Stimulated activated CD4-positive, alpha-beta T cell treated with anti-CD3 and anti-CD28 coated beads, Interleukin-4, amount 100 ng/mL, for 4 hours (primary cell): ENCODE measurements at places on chromosomes 6 and 20.

GRCh38 chr6:46412662-46413061, 78.6 kb downstream of the RCAN2 start:
- no peak for DNase-seq

DNA sequence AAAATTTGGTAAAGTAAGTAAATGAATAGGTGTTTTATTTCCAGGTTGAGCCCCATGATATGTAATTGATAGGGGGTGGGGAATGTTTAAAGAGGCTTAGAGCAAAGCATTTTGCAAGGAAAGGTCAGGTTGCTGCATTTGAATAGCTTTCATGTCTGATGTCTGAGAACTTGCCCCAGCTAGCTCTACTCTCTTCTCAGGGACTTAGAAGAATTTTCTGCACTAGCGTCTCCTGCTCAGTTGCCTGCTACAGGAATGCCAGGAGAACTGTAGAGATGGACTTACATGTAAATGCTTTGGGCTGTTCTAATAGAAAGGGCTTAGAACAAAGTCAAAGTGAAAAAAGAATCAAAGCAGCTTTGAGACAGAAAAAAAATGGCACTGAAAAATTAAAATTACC, 35.5 kb downstream of the TRMT6 start:
- DNase-seq = no peak

DNA sequence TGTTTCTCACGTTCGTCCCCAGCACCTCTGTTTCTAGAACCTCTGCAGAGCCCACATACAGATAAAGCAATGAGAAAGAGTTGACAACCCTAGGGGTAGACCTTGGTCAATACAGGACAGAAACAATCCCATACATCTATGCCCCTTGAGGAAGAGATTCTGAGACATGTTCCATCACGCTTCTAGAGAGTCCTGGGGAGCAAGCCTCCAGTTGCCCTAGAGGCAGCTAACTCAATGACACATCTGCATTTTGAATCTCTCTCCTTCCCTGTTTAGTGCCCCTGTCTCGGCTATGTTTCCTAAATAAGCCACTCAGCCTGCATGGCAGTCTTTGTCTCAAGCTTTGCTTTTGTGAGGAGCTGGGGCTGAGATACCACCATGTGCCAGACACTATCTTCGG, 435.3 kb downstream of the CD83 start:
- no peak for DNase-seq

- no peak for DNase-seq
Observed at GRCh38 chr6:74063391-74063790, 367.4 kb downstream of the CD109 start.

GRCh38 chr20:1939270-1939595, 44.0 kb downstream of the SIRPA start:
- no peak for DNase-seq

DNA sequence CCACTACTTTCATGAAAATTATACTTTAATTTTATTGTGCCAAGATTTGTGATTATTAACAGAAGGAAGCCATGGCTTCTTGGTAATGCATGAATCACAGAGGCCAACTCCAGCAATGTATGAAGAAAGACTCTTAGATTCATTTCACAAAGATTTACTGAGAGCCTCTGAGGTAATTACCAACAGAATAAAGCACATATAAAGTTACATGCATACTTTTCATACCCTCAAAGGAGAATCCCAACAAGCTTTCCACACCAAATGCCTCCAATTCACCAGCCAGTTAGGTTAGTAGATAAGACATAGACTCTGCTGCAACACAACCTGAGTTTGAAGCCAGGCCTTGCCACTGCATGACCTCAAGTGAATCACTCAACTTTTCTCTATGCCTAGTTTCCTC, 41.9 kb downstream of the HBS1L start:
- no peak for DNase-seq

DNA sequence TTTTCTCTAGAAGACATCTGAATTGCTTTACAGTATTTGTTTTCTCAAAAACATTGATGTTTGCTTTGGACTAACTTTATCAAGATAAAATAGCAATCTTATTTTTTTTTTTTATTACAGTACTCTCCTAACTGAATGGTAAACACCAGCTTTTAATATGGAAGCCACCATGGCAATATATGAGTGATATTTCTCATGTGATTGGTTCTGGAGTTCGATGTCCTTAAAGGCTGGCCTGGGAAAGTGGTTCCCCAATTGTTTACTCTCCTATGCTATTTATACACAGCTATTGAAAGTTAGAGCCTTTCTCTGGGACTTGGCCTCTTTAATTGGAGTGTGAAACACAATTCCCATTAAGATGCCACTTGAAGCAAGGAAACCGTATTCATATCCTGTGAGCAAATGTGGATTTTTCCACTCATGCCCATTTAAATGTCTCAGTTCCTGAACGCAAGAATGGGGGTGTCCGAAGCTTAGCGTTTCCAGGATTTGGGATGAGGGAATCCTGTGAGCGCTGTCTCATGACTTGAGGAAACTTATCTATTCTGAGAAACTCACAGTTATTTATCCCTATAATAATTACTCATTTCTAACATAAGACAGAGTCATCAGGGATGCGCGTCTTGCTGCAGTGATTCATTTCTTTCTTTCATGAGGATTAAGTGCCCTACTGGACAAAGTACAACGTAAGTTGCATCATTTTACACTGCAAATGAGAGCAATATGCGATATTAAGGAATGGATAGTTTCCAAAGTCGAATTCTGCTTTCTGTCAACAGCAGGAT, 143.3 kb upstream of the PREP start:
- no peak for DNase-seq

DNA sequence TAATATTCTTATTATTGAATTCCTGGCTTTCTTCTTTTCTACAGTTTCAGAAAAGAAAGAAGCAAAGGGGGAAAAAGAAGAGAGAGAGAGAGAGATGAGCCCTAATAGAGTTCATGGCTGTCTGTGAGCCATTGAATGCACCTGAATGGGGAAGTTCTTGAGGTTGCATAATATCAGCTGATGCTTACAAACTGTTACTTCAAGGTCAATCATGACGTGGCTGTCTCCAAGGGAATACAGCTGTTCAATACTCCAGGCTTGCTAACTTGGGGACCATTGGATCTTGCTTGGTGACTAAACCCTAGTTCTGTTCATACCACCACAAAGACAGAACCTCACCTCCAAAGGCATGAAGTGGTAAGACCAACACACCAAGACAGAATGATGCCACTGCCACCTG, 180.4 kb downstream of the ADGRG6 start:
- DNase-seq = no peak

DNA sequence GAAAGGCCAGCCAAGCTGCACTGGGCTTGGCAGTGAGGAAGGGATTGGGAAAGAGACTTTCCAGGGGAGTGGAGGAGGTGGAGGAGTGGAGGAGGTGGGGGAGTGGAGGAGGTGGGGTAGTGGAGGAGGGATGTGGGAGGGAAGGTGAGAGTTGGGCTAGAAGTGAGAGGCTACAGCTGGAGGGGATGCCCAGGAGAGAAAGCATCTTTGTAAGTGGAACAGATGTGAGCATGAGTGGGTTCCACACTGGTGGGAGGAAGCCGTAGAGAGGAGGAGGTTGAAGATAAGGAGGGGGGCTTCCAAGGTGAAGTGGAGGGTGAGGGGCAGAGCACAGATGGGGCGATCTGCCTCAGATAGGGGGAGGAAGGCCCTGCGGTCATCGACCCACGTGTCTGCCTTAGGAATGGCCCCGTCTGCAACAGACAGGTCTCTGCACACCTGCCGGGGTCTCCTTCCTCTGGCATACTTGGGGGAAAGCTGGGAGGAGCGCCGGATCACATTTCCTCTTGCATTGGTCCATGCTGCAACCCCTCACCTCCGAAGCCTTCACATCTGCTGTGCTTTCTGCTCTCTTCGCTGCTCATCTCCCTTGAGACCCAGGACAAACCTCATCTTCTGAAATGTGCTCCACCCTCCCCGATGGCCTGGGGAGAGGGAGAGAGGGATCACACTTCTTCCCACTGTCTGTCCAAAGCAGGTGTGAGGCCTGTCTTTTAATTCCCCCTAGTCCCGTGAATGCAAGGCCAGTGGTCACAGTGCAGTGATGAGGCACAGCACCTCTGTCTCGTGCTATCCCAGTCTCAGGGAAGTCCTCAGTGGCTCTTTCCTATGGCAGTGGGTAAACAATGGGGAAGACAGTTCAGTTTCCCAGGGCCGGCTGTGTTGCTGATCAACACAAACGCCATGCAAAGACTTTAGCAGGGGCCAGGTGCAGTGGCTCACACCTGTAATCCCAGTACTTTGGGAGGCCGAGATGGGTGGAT, 48.6 kb upstream of the SNX9 start:
- no peak for DNase-seq

DNA sequence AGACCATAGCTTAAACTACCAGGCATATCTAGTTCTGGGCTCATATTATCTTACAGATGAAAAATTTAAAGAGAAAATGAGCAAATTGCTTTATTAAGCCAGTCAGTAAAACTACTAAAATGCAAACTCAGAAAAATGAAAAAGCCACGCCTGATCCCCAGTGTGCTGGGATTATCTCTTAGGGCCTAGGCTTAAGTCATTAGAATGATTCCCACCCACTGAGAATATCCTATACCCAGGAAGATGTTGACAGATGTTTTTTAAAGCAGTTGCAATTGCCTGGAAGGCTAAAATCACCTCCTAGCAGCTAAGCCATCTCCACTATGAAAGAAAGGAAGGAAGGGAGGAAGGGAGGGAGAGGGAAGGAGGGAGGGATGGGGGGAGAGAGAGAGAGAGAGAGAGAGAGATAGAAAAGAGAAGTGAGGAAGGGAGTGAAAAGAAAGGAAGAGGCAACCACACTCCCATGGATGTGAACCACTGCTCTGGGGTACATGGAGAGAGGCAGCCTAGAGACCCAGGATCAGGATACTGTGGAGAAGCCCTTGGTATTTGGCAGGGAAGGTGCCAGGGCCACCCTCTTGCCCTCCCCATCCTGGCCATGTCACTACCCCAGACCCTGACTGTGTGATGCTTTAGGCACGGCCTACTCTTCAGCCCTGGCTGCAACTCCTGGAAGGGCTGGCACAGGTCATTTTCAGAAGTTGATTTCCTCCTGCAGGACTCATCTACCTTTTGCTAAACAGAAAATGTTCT, 21.9 kb downstream of the NEDD9 start:
- no peak for DNase-seq

DNA sequence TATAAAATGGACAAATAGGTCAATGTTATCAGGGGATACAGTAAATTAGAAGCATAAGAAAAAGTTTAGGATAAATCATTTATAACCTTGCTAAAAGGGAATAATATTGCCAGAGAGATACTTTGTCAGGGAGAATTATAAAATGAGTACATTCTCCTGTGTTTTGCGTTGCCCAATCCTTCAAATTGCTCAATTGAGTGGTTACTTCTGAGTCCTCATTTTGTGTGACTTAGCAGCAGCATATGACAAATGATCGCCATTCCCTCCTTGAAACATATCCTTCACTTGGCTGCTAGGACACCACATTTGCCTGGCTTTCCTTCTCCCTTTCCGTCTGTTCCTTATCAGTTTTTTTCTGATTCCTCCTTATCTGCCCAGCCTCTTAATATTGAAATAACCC, 106.7 kb upstream of the FLRT3 start:
- no peak for DNase-seq

- DNase-seq = no peak
Observed at GRCh38 chr6:74574794-74575193, 631.1 kb downstream of the COL12A1 start.

- no peak for DNase-seq
Observed at GRCh38 chr20:37449276-37449675, 71.8 kb upstream of the NNAT start.

GRCh38 chr6:24574809-24575208, 71.2 kb downstream of the KIAA0319 start:
- DNase-seq = no peak

DNA sequence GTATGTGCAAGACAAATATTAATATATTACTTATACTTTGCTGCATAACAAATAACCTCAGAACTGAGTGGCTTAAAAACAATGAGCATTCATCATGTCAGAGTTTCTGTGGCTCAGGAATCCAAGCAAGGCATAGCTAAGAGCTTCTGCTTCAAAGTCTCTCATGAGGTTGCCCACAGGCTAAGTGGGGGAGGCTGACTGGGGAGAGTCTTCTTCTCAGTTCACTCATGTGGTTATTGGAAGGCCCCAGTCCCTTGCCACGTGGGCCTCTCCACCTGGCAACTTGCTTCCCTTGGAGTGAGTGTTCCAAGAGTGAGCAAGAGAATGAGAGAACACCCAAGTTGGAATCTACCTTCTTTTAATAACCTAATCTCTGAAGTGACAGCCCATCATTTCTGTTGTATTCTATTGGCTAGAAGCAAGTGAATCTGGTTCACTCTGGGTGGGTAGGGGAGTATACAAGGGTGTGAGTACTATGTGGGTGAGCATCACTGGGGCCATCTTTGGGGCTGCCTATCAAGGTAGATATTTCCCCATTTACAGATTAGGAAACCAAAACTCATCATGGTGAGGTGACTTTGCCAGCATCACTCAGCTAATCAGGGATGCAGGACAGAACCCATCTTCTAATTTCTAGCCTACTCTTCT, 36.0 kb downstream of the DNAH8 start:
- DNase-seq = no peak

- DNase-seq = no peak
Observed at GRCh38 chr6:18162401-18162800, 7.2 kb downstream of the KDM1B start.

GRCh38 chr6:133100865-133101264, 140.3 kb upstream of the EYA4 start:
- DNase-seq = no peak

GRCh38 chr6:50091641-50092040, 41.9 kb upstream of the DEFB112 start:
- DNase-seq = no peak

DNA sequence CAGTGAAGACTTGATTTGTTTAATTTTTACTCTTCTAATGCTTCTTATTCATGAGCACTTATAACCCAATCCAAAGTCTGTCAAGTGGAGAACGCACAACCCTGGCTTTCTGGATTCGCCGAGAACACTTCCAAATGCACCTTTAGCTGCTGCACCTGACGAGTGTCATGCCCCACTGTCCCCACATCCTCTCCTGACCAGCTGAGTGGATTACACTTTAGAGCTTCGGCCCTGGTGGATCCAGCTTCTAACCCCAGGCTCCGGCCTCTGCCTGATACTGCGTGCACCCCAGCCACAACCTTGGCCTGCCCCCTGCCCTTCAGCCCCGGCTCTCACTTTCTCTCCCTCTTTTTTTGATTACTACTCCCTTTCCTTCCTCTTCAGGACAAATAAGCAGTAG, 258.8 kb downstream of the TMEM242 start:
- DNase-seq = no peak

GRCh38 chr6:25278261-25278913, 787 bp upstream of the CARMIL1 start:
- DNase-seq = no peak

DNA sequence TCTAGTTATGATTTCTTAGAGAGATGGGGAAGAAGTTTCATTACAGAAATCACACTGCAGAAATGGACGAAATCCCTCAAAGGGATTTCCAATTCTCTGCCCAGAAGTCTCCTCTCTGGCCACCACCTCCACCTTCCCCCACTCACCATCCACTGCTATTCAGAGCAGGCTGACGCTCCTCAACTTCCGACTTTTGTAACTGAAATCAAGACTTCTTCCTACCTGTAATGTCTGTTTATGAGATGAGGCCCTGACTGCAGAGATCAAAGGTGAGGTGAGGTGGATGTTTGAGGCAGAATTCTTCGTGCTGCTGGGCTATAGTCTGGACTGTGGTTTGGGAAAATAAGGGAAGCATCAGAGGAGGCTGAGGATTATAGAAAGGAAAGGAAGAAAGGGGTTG, 385.2 kb upstream of the ARID1B start:
- no peak for DNase-seq
